ENCODE measurements at places on chromosomes 2 and 18. TPM values are rescaled to one million over a fixed set of nuclear protein-coding genes. Genes with fewer than 3 reads are reported as not detected.

DNA sequence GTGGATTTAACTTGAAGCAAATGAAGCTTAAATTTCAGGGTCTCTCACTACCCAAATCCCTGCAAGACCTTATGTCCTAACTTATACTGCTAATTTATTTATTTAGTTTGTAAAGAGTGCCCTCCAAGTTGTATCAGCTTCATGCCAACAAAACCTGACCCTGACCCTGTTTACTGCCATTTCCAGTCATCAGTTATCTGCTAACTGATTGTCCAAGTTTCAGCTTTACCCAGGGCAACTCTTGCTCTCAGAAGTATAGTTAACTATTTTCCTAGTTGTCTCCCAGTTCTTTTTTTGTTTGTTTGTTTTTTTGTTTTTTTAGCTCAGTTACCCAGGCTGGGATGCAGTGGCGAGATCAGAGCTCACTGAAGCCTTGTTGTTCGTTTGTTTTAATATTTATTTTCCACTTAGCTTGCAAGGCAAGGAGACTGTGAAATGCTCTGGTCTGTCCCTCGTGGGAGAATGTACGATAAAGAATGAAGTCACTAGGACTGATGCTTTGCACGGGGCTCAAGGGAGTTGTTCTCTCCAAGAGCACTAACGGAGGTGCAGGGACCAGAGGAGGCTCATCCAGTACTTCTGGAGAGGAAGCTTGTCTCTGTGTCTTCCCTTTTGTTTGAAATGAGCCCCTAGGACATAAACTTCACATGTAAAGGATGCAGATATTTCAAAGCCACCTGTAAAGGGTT, 35.3 kb downstream of the MYOM1 start:
- H3K4me1 ChIP-seq: peaks cover 12% of the 10 kb centered on the region
- H3K36me3 ChIP-seq: no peaks in the 10 kb centered on the region
- no peak overlapping the region for H3K27ac ChIP-seq
- no peak overlapping the region for H3K4me3 ChIP-seq
- no peaks in the 10 kb centered on the region for H3K27me3 ChIP-seq
- no peak for DNase-seq

GRCh38 chr2:45014016-45014702, 4.9 kb upstream of the SIX2 start:
- H3K36me3 ChIP-seq: no peaks in the 10 kb centered on the region
- H3K4me1 ChIP-seq: peaks cover 3% of the 10 kb centered on the region
- peak overlapping the region; percentile 61 for H3K4me3 ChIP-seq
- peaks cover 83% of the 10 kb centered on the region for H3K27me3 ChIP-seq
- peak; percentile 68 for DNase-seq
- peak overlapping the region; percentile 76 for H3K27ac ChIP-seq

DNA sequence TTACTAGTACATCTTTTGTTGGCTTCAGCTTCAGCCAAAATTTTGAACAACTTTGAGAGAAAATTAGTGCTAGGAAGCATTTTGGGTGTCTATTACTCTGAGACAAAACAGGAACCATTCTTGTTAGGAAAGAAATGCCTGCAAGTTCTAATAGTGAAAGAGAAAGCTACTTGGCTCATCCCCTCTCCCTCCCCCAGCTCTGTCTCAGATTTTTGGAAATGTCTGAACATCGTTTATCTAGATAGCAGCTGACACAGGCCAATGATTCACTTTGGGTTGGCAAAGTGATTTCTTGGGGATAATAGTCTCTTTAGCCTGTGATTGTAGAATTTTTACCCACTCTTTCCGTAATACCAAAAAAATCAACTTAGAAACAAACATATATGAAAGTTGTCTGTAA, 42.3 kb upstream of the PTPRM start:
- no peak for DNase-seq
- H3K27me3 ChIP-seq: peaks cover 4% of the 10 kb centered on the region
- H3K36me3 ChIP-seq: no peaks in the 10 kb centered on the region
- H3K4me3 ChIP-seq: no peak overlapping the region
- H3K27ac ChIP-seq: no peak overlapping the region

DNA sequence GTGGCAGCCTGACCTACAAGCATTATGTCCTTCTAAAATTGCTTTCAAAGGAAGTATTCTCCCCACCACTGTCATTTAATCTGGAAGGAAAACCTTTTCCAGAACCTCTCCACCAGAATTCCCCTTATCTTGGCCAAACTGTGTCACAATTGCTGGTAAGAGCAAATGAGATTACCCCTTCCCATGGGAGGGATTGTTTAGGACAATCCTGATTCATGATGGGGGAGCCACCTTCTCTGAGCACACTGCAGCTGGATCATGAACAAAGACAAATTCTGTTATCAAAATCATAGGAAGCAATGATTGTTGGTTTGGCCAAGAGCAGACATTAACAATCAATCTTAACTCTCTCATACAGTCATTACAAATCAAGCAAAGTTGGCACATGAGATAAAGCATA, 18.1 kb upstream of the ATOH8 start:
- no peaks in the 10 kb centered on the region for H3K36me3 ChIP-seq
- H3K27ac ChIP-seq: no peak overlapping the region
- H3K4me3 ChIP-seq: no peak overlapping the region

DNA sequence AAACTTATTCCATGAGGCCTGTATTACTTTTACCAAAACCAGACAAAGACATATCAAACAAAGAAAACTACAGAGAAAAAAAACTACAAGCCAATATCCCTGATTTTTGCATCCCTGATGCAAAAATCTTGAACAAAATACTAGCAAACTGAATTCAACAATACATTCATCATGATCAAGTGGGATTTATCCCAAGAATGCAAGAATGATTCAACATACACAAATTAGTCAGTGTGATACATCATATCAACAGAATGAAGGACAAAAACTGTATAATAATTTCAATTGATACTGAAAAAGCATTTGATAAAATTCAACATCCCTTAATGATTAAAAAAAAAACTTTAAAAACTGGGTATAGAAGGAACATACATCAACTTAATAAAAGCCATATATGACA, 106.8 kb downstream of the SLC39A10 start:
- DNase-seq: no peak
- H3K36me3 ChIP-seq: peaks cover 17% of the 10 kb centered on the region
- no peaks in the 10 kb centered on the region for H3K4me1 ChIP-seq
- H3K27me3 ChIP-seq: no peaks in the 10 kb centered on the region
- no peak overlapping the region for H3K27ac ChIP-seq

DNA sequence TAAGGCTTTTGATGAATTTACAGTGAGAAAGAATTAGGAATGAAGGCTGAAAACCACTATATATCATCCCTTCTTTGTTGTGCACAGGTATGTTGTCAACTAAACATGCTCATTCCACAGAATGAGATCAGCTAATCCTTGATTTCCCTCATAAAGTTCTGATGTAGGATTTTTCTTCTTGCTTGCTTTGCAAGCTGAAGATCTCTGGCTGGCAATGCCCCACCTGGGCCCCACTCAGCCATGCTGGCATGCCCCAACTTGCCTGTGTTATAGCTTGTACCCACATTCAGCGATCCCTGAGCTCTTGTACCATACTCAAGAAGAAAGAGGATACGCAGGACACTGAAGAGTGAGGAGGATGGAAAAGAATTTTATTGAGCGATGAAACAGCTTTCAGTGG, 18.0 kb upstream of the SERPINB11 start:
- H3K27me3 ChIP-seq: no peaks in the 10 kb centered on the region
- no peak overlapping the region for H3K4me3 ChIP-seq
- peaks cover 39% of the 10 kb centered on the region for H3K4me1 ChIP-seq
- no peak overlapping the region for H3K27ac ChIP-seq
- no peaks in the 10 kb centered on the region for H3K36me3 ChIP-seq

DNA sequence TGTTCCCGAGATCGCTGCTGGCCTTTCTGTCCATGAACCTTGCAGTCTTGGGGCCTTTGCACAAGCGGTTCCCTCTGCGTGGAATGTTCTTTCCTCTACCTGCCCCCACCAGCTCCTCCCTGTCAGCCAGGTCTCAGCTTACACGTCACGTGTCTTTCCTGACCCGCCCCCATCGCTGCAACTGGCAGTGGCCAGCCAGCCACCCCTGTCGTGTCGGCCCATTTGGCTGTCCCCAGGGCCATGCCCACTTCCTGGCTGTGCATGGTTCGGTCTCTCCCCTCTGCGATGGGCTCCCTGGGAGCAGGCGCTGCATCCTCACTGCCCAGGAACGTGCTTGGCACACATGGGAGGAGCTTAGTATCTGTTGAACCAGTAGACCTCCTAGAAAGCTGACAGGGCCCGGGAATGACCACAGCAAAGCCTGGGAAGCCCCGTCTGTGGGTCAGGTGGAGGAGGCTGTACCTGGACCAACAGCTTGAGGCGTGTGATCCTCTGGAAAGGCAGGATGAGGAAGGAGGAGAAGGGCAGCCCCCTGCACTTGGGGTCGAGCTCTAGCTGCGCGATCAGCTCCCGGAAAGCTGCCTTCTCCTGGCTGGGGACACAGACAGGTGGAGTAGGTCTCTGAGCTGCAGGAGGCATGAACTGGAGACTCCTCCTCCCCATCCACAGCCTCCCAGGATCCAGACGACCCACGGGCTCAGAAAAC, 21.0 kb downstream of the SNORC start:
- peaks cover 11% of the 10 kb centered on the region for H3K27me3 ChIP-seq
- peak; percentile 35 for DNase-seq
- H3K27ac ChIP-seq: peak overlapping the region; percentile 29
- H3K4me3 ChIP-seq: peak overlapping the region; percentile 12
- H3K4me1 ChIP-seq: peaks cover 7% of the 10 kb centered on the region

DNA sequence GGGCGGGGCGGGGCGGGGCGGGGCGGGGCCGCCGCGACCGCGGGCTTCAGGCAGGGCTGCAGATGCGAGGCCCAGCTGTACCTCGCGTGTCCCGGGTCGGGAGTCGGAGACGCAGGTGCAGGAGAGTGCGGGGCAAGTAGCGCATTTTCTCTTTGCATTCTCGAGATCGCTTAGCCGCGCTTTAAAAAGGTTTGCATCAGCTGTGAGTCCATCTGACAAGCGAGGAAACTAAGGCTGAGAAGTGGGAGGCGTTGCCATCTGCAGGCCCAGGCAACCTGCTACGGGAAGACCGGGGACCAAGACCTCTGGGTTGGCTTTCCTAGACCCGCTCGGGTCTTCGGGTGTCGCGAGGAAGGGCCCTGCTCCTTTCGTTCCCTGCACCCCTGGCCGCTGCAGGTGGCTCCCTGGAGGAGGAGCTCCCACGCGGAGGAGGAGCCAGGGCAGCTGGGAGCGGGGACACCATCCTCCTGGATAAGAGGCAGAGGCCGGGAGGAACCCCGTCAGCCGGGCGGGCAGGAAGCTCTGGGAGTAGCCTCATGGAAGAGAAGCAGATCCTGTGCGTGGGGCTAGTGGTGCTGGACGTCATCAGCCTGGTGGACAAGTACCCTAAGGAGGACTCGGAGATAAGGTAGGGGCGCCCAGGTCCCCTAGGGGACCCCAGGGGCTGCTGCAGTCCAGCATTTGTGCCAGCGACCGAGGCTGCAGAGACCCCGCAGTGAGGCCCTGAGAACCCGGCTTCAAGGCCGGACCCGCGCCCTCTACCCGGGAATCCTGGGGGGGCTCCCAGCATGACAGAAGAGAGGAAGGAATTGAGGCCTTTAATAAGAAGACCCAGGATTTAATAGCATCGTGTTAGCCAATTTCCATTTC, at the start of gene KHK:
Gene KHK (plus strand): TSS at position 49 of the 870 bp plus-strand sequence. CDS start 488 bp downstream, at position 537.
- peaks cover 30% of the 10 kb centered on the region for H3K27me3 ChIP-seq
- peaks cover 7% of the 10 kb centered on the region for H3K4me1 ChIP-seq
- no peak for DNase-seq
- H3K4me3 ChIP-seq: peak within 1 kb of the TSS; percentile 76
- peak within 1 kb of the TSS; percentile 62 for H3K27ac ChIP-seq
- H3K36me3 ChIP-seq: no peaks in the 10 kb centered on the region

Gene RFX8
- total RNA-seq: not detected

Gene ALPI
- not detected for total RNA-seq

Gene TSGA10
- total RNA-seq: 12.3 TPM
